G401 (cell line): ENCODE measurements at places on chromosomes 4 and X.
A peak's percentile ranks its signal among the peaks of the same experiment; 100 is the strongest.

DNA sequence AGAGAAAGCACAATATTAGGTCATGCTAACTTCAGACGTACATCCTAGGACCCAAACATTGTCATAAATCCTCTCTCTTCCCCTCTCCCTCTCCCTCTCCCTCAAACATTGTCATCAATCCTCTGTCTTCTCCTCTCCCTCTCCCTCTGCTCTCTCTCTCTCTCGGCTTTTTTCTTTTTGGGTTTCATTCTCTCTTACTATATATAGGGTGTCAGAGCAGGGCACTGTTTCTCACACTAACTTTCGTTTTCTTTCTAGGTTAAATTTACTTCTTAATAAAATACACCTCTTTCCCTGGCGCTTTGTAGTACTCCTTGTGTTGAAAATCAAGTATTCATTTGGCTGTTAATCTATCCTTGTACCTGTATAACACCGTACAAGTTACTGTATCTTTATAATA, 37.0 kb upstream of the HERC5 start:
- DNase-seq, result no peak

DNA sequence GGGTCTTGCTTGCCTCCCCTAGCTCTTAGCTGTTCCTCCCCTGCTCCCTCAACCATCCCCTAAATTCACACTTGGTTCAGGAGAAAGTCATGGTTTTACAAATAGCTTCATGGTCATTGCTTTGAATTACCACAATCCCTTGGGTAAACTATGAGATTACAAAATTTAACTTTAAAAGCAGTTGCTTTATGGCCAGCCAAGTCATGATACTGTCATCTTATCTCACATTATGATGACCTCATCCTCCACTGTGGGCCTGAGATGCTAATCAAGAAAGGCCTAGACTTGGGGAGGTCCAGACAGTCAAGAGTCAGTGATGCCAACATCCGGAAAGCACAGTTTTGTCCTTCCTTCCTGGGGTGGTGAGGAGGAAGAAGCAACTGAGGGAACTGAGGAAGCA, 10.5 kb upstream of the FGF16 start:
- no peak for DNase-seq

DNA sequence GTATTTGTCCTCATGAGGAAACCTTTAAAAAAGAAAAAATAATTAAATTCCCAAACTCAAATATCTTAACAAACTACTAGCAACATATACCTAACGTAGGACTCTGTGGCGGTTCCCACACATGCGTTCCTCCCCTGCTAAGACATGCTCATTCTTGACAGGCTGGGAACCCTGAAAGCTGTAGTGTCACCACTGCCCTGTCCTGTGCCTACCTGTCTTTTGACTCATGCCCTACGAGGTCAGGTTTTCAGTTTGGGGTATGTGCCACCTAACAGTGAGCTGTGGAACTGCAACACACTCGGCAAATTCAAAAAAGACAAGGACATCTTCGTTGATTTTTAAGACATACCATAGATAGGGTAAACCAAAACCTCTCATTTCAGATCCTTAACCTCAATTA, 17.8 kb downstream of the IDS start:
- DNase-seq, result peak; percentile 17

DNA sequence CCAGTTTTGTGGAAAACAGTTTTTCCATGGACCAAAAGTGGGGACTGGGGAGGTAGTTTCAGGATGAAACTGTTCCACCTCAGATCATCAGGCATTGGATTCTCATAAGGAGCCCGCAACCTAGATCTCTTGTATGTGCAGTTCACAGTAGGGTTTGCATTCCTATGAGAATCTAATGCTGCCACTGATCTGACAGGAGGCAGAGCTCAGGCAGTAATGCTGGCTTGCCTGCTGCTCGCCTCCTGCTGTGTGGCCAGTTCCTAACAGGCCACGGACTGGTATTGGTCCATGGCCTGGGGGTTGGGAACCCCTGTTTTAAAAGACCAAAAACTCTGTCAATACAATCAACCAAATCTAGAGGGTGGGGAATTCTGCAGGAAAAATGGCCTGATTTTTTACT, 100.0 kb upstream of the EOLA2 start:
- DNase-seq, result no peak

- no peak for DNase-seq
Observed at GRCh38 chr4:37157476-37158167, 86.9 kb upstream of the NWD2 start.

DNA sequence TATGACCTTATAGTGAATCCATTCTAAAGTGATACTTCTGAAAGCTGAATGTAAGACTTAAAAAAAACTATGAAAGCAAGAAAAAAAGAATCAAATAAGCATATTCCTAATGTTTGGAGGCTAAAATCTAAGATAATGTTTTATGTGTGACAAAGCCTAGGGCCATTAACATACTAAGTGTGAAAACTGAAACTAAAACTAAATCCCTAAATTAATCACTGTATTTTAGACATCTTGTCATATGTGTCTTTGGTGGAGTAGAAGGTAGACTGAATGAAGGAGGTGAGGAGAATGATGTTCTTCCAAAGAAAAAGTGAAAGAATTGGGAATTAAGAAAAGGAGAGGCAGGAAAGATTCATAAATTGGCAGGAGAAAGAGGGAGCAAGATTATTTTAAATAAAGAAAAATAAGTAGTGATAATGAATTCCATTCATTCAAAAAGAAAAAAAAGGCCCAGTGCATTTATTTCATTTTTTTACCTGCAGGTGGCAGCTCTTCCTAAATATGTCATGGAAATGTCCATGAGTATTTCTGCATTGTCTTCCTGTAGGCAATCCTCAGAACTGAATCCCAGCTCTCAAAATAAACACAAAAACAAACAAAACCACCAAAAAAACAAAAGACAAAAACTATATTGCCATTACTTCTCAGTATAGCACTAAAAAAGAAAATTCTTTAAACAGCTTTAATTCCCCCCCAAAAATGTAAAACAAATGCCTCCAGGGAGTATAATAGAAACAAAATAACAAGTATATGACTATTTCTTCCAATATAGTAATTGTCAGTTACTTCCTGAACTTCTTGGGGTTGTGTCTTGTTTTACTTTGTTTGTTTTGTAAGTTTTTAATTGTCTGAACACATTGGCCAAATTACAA, 17.0 kb upstream of the AP1AR start:
- DNase-seq, result peak; percentile 40

DNA sequence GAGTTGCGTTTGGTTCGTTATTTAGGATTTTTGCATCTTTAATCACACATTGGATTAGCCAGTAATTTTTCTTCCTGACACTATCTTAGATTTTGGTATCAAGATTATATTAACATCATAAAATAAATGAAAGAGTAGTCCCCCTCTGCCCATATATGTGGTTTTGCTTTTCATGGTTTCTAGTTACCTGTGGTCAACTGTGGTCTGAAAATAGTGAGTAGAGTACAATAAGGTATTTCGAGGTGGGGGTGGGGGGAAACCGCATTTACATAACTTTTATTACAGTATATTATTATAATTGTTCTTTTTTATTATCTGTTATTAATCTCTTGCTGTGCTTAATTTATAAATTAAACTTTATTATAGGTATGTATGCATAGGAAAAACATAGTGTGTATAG, 152.4 kb downstream of the STIM2 start:
- no peak for DNase-seq

DNA sequence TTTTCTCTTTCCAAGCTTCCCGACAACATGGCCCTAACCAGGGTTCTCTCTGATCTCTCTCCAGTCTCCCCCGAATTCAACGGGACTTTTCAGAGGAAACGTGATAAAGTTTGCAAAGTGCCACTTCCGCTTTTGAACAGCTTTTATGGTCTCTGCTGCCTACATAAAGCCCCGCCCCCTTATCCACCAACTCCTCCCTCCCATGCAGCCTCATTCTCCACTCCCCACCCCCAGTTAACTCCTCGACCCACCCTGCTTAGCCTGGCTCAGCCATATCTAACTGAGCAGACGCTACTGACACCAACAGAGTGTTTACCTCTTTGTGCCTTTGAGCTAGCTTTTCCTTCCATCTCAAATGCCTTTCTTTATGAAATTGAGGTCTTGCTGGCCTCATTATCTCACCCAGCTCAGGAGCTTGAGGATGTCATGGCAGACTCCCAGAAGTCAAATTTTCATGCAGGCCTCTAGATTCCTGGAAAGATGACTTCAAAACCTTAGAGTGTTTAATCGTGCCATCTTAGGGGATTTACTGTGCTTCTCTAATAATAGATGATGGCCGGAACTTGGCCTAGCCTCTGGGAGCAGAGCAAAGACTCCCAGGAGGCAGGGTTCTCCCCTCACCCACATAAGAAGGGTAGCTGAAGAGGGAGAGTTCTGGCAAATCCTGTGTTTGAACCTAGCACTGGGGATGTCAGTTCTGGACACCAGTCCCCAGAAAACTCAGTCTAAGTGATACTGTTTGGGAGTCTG, 606.0 kb downstream of the BCOR start:
- no peak for DNase-seq

GRCh38 chr4:73839715-73840114, 3.2 kb downstream of the CXCL6 start:
- no peak for DNase-seq

GRCh38 chr4:107692202-107692601, 27.8 kb downstream of the PAPSS1 start:
- DNase-seq, result no peak

GRCh38 chrX:141201962-141202361, 25.0 kb upstream of the LDOC1 start:
- no peak for DNase-seq

DNA sequence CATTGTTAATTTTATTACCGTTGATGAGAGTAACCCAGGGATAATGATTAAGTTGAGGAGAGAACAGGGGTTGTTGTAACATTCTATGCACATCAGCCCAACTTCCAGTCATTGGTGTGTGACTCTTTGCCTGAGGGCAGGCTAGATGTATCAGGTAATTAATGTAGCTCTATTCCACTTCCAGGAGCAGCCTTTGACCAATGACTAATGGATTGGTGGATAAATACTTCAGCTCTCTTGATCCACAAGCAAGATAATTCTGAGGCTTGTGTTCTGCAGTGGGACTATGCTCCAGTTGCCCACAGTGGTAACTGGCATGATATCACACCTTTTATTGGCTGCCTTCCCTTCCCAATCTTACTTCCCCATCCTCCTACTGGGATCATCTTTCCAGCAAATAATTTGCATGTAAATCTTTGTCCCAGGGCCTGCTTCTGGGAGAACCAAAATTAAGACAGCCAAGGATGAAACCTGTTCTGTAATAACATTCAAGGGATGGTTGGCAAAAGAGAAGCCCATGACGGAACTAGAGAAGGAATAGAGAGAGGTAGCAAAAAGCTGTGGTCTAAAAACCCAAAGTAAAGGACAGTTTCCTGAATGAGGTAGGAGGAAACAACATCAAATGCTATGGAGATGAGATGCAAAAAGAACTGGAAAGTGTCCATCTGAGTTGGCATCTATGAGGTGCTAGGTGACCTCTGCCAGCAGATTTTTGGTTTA, 241.4 kb upstream of the RPS6KA3 start:
- peak; percentile 67 for DNase-seq

- DNase-seq, result no peak
Observed at GRCh38 chr4:142248946-142249345, 597.2 kb downstream of the INPP4B start.

- peak; percentile 31 for DNase-seq
Observed at GRCh38 chr4:150078579-150079080, 385 bp downstream of the DCLK2 start.

DNA sequence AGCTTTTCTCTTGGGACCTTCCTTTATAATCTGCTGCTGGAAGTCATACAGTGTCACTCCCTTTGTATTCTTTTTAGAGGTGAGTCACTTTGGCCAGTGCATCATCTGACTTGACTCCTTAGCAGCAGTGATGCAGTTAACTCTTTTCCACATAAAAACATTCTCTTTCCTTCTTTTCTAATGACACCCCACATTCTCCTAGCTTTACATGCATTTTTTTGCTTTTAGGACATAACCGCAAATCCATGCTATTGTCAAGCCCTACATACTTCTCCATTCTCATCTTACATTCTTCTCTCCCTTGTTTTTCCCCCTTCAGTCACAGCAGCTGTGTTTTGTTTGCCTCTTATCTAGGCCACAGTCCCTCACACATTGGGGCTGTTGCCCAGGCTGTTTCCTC, 55.1 kb downstream of the ZNF330 start:
- no peak for DNase-seq

- no peak for DNase-seq
Observed at GRCh38 chr4:110287130-110287529, 88.7 kb upstream of the ELOVL6 start.

- peak; percentile 49 for DNase-seq
Observed at GRCh38 chrX:103464072-103464773, 55.1 kb downstream of the RAB40A start.

DNA sequence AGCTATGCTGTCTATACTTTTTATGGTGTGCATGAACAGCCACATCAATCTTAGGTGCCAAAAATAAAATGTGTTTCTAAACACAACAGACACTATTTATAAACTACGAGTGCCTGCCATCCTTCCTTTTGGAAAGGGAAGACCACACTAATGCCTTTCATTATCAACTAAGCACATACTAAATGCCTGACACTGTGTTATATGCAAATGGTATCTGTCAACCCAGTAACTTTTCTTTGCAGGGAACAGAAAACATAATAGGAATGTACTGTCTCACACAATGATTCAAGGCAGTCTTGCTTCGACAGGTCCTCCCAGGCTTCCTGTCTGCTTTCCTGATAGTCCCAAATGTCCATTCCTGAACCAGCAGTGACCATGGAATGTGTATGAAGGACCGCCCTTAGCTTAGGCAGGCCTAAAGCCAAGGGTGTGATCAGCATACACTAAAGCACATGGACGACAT, 43.8 kb downstream of the ADGRA3 start:
- no peak for DNase-seq

DNA sequence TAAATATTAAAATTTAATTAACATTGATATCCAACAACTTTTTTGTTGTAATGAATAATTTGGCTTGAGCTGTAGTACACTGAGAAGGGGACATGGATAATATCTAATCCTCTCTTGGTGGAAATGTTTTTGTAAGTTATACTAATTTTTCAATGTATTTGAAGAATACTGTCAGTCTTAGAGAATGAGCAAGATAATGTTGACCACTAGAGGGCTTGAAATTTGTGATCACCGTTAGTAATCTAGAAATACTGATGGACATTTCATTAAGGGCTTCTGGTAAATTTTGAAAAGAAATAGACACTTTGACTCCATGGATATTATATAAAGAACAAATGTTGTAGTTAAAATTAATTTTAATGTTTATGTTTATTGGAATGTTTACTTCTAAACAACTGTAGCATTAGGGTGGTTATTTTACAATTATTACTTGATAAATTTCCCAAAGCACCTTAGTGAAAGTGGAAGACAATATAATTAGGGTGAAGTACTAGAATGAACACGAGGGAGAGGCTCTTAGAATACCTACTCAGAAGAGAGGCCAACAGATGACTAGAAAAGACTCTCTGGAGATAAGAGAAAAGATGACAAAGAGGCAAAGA, 20.0 kb upstream of the CAMK2D start:
- peak; percentile 77 for DNase-seq

DNA sequence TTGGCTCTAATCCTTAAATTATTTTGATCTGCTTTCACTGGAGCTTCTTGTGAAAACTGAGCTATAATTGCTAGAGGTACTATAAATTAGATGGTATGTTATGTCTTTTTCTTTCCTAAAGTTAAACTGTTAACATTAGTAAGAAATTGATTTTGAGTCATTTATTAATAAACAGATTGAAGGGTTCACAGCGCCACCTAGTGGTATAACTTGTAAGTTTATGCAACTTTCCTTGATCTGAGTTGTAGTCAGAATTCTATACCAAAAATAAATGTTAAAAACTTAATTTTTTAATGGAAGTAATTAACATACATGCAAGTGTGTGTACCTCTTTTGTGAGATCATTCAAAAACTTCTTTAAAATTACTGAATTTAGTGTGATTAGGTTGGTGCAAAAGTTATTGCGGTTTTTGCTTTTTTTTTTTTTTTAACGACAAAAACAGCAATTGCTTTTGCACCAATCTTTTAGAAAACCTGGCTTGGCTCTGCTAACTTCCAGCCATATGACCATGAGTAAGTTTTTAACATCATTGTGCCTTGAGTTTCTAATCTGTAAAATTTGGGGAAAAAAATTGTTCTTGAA, 151.5 kb downstream of the CENPC start:
- peak; percentile 40 for DNase-seq
